ENCODE measurements at places on chromosomes 7 and 10.

DNA sequence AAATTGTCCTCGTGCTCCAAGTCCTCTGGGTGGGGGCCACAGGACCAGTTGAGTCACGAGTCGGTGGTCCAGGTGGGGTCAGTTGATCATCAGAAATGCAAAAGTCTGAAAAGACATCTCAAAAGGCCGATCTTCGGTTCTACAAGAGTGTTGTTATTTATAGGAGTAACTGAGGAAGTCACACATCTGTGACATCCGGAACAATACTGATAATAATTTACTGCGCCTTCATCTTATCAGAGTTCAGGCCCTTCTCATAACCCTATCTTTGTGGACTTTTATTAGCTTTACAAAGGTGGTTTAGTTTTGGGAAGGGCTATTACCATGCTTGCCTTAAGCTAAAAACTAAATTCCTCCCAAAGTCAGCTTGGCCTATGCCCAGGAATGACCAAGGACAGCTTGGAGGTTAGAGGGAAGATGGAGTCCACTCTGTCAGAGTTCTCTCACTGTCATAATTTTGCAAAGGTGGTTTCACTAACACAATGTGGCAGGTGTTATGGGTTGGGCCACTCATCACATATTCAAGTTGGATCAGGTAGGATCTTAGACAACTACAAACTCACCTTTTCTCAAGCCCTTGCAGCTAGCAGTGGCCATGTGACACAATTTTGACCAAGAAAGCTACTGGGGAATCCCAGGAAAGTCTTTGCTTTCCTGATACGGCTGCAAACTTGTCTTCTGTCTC is 54.7 kb upstream of the CHST3 start:
- DNase-seq: no peak

- no peak for DNase-seq
These were observed 38.4 kb downstream of the BAIAP2L1 start for GRCh38 chr7:98362517-98362916.

DNA sequence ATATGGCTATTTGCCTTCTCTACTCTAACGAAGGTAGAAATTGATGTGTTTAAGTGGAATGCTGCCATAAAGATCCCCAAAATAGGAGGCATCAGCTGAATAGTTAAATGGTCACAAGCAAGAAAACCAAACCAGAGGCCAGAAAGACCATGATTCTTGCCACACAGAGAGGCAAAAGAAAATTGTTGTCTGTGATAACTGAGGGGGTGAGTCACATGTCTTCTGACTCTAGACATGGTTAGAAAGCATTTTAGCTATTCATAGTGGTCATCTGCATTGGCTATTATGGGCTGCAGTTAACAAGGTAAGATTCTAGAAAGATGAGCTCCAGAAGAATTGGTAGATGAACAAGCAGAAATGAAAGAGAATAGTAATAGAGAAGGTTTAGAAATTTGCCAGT is 361.4 kb upstream of the NPSR1 start:
- no peak for DNase-seq

GRCh38 chr10:75048669-75049098 is 62.8 kb upstream of the SAMD8 start:
- DNase-seq: no peak

GRCh38 chr10:100524638-100525037 is 5.0 kb upstream of the SEC31B start:
- no peak for DNase-seq

GRCh38 chr7:40761762-40762560 is 627.2 kb downstream of the SUGCT start:
- no peak for DNase-seq

Measured in smooth muscle cell of the brain vasculature (primary cell).